Stimulated activated CD4-positive, alpha-beta T cell treated with anti-CD3 and anti-CD28 coated beads, Interleukin-15, amount 100 ng/mL, for 1 hour (primary cell): ENCODE measurements at places on chromosomes 7 and 10.

DNA sequence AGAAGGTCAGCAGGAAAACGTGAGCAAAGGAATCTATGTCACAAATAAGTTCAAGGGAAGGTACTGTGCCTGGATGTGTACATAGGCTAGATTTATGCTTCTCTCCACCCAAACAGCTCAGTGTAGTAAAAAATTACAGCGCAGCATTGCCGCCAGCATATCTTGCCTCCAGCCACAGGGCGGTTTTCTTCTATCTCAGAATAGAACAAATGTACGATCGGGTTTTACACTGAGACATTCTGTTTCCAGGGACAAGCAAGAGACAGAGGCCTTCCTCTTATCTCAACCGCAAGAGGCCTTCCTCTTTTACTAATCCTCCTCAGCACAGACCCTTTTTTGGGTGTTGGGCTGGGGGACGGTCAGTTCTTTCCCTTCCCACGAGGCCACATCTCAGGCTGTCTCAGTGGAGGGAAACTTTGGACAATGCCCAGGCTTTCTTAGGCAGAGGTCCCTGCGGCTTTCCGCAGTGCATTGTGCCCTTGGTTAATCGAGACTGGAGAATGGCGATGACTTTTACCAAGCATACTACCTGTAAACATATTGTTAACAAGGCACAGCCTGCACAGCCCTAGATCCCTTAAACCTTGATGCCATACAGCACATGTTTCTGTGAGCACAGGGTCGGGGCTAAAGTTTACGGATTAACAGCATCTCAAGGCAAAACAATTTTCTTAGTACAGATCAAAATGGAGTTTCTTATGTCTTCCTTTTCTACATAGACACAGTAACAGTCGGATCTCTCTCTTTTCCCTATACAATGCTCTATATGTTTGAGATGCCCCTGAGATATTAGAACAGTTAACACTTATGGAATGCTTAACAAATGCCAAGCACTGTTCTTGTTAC lies 11.6 kb upstream of the ABHD11 start:
- DNase-seq = no peak

- no peak for DNase-seq
Observed at GRCh38 chr7:91295576-91295975, 31.3 kb downstream of the FZD1 start.

- DNase-seq = no peak
Observed at GRCh38 chr10:84340187-84340586, 11.8 kb downstream of the CCSER2 start.

DNA sequence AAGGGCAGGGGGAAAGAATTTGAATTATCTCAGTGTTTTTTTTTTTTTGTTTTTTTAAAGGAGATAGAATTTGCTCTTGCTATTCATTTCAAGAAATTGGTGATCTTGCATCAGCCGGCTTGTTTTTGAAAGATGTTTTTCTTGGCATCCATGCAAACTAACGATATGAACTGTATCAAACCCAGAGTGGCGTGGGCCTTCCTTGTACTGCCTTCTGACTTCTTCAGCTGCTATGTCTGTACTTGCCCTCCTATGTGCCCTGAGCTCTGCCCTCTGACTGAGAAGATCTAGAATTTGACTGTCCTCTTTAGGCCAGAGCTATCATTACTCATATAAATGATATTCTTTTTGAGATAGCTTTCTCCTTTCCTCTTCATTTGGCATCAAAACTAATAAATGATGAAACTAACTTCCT lies 183.1 kb downstream of the EXOC4 start:
- no peak for DNase-seq

DNA sequence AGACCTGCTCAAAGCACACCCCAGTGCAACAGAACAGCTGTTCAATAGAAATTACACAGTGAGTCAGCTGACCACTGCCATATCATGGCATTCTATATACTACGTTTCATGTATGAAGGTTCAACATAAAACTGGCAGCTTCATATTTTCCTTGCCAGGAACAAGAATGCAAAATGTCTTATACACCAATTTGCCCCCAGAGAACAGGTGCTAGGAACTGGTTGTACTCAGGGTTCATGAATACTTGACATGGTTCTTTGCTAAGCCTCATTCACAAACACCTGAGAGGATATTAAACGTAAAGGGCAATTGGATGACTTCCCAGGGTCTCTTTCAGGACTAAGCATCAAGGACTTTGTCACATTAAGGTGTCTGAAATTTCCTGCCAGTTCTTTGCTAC lies 6.9 kb downstream of the MYOF start:
- no peak for DNase-seq

- no peak for DNase-seq
Observed at GRCh38 chr7:101733713-101734475, 83.5 kb upstream of the CUX1 start.

- DNase-seq = no peak
Observed at GRCh38 chr7:45579391-45579801, 5.2 kb downstream of the ADCY1 start.

- DNase-seq = no peak
Observed at GRCh38 chr7:15848901-15849300, 162.4 kb upstream of the MEOX2 start.

GRCh38 chr10:94630017-94630688 lies 53.4 kb upstream of the CYP2C18 start:
- DNase-seq = no peak

- DNase-seq = no peak
Observed at GRCh38 chr10:350981-351501, 215.8 kb downstream of the ZMYND11 start.
